ENCODE measurements at places on chromosomes 4 and X.

GRCh38 chr4:107874024-107874423 is 49.3 kb downstream of the SGMS2 start:
- no peak for DNase-seq

DNA sequence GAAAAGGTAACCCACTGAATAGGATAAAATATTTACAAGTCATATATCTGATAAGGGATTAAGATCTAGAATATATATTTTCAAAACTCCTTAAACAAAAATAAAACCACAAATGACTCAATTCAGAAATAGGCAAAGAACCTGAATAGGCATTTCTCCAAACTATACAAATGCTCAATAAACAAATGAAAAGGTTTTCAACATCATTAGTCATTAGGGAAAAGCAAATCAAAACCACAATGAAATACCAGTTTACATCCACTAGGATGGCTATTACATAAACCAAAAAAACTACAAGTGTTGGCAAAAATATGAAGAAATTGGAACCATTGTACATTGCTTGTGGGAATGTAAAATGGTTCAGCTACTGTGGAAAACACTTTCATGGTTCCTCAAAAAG is 167.0 kb upstream of the GALNT7 start:
- DNase-seq: no peak

DNA sequence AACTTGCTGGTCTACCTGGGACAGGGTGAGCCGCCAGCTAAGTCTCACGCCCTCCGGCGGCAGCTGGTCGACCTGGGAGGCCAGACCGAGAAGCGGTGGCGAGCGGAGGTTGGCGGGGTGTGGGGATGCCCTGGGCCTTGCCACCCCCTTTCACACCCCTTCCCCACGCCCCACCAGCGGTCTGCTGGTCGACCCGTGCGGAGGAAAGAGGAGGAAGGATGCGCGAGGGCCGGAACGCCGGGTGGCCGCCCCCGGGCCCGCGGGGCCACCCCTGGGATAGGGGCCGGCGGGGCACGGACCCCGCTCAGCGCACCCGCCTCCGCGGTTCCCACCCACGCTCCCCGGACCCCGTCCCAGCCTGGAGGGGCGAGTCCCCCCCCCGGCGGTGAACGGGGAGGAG is 28.3 kb upstream of the DCAF12L1 start:
- DNase-seq: no peak

GRCh38 chrX:51876441-51876840 is 17.0 kb upstream of the MAGED1 start:
- DNase-seq: no peak

GRCh38 chrX:9882669-9883446 is 84.3 kb upstream of the CLDN34 start:
- DNase-seq: no peak

DNA sequence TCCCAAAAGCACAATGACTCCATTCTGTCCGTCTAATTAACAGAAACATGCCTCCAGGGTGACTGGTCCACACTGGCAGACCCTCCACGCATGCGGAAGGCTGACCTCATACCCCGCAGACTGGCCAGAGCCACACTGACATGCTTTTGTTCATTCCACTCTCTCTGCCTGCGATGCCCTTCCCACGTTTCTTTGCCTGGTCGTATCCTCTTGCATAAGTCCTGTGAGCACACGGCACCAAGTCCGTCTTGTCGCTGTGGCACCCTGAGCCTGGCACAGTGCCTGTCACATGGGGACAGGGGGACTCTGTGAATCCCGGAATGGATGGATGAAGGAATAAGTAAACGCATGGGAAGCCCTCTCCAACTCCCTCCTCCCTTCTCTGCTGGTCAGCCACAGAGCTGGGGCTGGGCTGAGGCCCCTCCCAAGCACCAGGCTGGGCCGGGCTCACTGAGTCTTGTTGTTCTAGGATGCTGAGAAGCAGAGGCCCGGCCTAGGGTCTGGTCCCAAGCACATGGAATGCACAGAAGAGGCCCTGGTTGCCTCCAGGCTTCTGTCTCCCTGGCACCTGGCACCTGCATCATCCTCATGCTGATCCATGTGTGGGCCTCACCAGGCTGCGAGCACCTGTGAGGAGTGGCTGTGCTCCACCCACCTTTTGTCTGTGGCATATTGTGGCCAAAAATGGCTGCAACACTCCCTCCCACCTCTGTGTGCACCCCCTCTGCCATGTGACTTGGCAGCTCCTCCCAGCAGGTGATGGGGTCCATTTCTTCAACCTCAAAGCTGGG is 38.9 kb upstream of the C4orf50 start:
- no peak for DNase-seq

- no peak for DNase-seq
Observed at GRCh38 chr4:160450876-160451275, 1348.0 kb downstream of the RAPGEF2 start.

- DNase-seq: no peak
Observed at GRCh38 chr4:29908276-29908675, 811.9 kb upstream of the PCDH7 start.
